ENCODE measurements at places on chromosomes 6 and 20.

DNA sequence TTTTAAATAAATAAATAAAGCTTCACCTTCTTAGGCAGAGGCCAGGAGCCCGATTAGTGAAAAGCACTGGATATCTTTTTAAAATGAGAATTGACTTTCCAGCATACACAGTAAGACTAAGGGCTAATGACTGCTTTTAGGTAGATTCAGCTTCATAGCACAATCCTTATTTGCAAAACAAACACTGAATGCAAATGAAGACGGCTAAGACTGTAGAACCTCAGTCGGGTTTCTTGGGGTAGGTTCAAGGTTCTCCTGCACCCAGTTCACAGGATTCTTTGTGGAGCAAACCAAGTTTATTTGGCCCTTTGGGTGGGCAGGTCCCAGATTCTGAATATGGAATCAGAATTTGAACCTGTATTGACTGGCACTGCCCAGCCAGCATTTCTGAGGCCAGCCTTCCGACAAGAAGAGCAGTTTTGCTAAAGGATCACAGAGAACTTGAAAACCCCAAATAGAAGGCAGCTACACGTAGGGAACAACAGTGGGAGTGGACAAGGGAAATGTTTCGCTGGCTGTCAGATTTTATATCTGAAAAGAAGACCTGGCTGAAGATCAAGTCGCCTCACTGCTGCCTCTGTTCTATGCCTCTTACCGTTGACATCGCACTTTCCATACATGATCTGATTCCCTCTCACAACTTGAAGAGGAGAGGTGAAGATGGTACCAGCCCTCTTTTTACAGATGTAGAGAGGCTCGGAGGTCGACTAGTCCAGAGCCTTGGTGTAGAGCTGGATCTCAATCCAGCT is 8.2 kb downstream of the TRERF1 start:
- no peak for DNase-seq

- DNase-seq: no peak
These were observed 46.8 kb downstream of the DSTN start for GRCh38 chr20:17616480-17617211.

DNA sequence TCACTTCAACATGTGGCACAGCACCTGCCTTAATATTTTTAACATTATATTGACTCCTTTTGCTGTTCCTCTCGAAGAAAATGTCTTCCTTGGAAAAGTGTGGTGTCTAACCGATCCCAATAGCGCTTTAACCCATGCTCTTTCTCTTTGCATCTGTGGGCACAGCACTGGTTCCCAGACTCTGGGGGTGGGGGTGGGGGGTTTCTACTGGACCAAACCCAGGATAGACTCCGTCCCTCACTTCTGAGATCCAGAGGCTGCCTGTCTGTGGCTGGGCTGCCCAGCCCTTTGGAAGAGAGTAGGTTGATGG is 3.9 kb upstream of the ZNF292 start:
- DNase-seq: no peak

DNA sequence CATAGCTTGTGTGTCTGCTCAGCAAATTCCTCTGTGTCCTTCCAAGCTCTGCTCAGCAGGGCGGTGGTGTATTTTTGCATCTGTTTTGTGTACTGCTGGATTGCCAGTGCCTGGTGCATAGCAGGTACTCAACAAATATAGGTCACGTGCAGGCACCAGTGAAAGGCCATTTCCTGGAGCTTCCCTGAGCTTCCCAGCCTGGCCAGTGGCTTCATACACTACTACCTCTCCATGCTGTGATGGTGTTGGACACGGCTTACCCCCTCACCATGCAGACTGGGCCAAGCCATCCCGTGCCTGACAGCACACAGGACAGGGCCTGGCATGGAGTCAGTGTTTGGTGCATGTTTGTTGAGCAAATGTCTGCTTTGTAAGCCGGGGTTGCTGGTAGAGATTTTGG is 7.7 kb upstream of the PHACTR3 start:
- DNase-seq: no peak

- no peak for DNase-seq
These were observed 374.1 kb upstream of the SULF2 start for GRCh38 chr20:48159145-48160008.

DNA sequence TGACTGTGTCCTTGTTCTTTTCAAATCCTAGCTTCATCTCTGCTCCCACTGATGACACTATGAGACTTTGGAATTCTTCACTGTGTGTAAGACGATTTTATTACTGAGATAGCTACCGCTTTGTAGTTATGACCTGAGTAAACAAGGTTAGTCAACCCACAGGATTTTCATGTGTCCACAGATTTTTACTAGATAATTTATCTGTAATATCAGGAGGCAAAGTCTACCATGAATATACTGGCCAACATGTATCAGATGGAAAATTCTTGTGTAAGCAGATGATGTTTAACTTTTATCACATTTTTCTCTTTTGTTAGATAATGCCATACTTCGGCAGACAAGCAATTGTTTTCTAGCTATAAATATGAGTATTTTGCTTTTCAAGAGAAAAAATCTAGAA is 119.8 kb downstream of the SGK1 start:
- DNase-seq: no peak

DNA sequence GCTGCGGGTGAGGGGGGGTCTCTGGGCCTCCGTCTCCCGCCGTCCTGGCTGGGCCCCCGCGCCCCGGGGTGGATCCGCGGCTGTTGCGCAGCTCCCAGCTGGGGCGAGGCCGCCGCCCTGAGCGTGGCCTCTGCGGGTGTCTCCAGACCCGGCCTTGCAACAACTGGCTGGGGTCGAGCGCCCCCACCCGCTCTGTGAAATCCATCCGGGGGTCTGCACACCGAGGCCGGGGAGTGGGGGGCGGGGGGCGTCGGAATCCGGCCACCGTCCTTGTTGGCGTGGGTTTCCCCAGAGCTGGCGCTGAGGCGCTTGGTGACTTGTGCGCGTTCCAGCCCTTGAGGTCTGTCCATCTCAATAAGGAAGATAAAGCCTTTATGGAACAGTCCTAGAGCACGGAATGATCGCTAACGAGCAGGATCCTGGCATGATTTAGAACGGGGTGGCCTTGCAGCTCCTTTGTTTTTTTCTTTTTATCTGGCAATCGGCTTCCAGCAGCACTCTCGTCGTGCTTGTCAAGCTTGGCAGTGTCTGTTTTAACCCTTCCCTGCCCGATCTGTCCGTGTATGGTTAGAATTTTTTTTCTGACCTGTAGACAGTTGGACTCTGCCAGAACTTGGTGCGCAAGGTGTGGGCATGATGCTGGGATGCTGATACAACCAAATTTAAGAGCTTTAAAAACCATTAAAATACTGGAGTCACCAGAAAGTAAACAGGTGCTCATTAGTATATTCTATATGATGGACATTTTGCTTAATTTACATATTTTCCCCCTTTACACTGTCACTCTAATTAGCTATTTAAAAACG is 675 bp downstream of the DSTN start:
- no peak for DNase-seq

DNA sequence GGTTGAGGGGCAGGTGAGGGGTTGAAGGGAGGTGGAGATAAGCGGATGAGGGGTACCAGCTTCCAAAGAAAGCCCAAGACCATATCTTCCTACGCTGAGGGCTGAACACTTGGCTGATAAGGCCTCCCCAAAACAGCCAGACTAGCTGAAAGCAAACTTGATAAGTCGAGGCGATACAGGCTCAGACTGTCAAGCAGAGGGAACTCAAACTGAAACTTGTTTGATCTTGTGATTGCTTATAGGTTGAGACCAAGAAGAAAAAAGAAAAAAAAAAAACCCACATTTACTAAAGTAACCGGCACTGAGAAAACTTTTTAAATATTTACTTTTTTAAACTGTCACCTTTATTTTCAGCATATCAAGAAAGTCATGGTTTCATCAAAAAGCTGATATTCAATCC is 73.6 kb downstream of the TRERF1 start:
- DNase-seq: no peak

DNA sequence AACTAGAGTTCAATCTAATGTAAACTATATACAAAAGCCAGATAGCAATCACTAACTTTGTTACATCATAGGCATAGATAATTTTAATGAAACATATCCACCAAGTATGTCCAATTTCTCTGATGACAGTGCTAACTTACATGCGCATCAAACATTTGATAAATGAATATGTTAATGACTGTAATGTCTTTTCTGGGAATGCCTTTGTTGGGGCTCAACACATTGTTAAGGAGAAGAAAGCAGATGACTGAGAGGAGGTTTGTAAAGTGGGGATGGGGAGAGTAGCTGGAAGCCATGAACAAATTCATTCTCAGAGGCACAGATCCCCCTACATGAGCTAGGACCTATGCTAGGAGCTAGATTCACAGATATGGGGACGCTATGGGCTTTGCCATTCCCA is 950.0 kb downstream of the KIF16B start:
- no peak for DNase-seq

DNA sequence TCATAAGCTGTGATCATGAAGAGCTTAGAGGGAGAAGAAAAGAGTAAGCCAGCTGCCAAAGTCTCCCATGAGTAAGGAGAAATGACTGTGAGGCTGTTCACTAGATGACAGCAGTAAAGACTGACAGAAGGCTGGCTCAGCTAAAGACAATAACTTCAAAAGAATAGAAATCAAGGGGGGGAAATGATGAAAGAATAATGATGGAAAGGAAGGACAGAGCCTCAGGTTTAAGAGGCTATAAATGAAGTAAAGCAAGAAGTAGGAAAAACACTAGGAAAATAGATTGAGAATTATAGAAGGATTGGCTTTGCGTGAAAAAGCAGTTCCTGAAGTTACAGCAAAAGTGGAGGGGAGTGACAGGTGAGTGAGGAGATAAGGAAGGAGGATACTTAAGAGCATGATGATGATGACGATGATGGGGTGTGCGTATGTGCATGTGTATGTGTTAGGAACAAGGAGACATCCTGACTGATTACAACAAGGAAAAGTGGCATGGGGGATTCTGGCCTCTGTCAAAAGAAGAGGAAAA is 48.2 kb downstream of the HBS1L start:
- DNase-seq: no peak

DNA sequence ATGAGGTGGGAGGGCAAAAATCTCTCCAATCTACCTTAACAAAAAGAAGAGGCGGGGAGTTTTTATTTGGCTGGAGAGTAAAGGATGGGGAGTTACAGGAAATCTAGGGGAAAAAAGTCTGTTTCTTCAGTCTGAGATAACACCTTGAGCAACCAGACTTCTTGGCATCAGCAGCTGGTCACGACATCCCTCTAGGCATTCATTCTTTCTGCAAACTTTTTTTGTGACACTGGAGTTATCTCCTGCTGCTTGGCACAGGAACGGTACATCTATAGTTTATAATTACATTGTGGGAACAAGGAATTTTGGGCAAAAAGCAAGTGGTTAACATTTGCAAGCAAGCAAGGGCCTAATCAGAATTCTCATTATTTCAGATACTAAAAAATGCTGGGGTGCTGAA is 50.6 kb upstream of the IFNGR1 start:
- no peak for DNase-seq

DNA sequence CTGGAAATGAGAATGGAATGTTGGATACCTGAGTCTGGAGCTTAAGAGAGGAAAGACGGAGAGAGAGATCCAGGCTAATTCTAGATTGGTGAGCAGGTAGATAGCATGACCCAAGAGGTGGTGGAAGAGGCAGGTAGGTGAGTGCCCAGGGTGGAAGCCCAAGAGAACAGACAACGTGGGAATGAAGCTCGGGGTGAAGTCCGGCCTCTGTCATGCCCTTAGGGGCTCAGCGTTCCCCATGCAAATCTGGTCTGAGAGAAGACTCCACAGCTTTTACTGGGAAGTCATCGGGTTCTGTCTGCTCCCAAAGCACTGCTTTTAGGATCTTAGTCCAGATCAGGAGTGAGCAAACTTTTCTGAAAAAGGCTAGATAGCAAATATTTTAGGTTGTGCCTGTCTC is 3.6 kb downstream of the NELFCD start:
- DNase-seq: no peak

DNA sequence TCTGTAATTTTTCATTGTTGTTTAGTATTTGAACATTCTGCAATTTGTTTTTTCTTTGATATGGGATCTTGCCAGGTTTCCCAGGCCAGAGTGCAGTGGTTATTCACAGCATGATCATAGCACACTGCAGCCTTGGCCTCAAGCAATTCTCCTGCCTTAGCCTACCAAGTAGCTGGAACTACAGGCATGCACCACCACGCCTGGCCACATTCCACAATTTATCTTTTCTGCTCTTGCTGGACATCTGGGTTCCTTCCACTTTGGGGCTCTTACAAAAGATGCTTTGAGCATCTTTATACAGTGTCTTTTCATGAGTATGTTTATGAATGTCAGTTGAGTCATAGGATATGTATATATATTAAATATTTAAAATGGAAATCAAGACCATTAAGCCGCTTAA is 42.0 kb downstream of the PGM3 start:
- DNase-seq: no peak

DNA sequence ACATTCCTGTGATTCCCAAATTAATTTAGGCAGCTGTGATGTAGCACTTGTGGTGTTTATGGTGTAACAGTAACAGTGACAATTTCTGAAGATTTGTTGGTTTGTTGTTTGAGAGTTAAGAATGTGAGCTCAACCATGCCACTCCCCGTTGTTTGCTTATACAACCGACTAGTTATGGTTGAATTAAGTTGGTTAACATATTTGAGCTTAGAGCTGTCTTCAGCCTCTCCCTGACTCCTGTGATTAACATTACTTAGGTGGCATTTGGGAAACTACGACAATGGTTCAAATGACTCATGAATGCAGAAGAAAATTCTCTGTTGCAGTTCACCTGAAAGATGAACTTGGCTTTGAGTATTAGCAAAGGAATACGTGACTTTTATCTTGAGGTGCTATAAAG is 35.9 kb upstream of the PRL start:
- no peak for DNase-seq

DNA sequence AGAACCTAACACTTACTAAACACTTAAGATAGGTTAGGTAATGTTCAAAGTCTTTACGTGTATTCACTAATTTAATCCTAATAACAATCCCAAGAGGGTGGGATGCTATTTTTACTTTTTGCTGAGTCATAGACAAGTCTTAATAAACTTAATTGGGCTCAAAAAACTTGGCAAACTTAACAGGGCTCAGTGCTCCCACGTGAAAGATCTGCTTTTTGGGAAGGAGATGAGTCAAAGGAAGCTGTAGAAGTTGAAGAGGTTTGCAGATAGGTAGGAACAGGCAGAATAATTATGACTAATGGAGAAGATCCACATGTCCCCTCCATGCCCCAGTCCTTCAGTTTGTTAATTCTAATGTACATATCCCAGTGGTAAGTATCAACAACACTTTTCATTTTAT is 44.5 kb upstream of the STMND1 start:
- DNase-seq: no peak
